Natural killer cell treated with Interleukin-12 subunit alpha and Interleukin-12 subunit beta and Interleukin-15 and Interleukin-18, amount 100 ng/mL, for 72 hours (primary cell): ENCODE measurements at places on chromosomes 4 and X. TPM values are rescaled to one million over a fixed set of nuclear protein-coding genes. Genes with fewer than 3 reads are reported as not detected.

DNA sequence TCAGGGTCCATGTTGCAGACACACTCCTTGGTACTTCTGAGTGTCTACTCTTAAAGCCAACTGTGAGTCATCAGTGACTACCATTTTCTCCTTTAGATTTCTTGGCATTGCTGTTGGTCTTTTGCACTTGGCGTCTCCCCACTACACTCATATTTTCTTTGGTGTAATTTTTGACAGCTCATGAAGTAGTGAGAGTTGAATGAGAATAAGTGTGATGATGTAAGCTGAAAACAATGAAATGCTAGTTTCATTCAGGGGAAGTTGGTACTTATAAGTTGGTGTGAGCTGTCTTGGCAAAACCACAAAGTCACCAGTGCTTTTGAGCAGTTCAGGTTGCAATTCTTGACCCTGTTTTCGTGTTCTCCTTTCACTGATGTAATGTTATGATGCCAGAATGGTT is 142.9 kb upstream of the ARX start:
- no peak for DNase-seq

GRCh38 chr4:173934201-173934600 is 349.3 kb downstream of the FBXO8 start:
- no peak for DNase-seq

DNA sequence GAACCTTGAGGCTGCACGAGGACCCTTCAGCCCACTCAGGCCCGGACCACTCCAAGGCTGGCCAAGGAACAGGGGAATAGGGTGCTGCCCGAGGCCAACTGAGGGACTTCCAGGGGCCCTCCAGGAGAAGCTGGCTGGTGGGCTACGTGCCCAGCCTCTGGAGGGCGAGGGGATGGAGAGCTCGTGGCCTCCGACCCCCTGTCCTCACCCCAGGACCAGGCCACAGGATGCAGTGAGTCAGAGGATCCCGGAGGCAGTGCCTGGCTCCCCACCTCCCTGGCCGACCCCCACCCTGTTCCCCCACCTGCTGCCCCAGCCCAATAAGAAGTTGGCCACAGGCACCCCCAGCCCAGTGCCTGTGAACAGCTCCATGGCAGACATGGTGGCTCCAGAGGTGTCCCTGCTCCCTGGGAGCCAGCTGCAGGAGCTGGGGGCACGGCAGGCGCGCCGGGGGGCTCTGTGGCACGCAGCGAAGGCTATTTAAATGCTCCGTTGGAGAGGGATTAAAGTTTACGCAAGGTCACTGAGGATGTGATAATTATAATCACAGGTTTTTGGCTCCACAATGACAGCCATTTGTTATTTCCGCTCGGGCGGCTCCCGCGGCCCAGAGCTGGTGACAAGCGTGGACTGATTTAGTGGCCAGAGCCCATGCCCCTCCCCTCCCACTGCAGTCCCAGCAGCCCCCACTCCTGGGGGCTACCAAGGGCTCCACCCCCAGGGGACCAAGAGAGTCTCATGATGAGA is 95.7 kb upstream of the NKX1-1 start:
- DNase-seq = peak; percentile 35

DNA sequence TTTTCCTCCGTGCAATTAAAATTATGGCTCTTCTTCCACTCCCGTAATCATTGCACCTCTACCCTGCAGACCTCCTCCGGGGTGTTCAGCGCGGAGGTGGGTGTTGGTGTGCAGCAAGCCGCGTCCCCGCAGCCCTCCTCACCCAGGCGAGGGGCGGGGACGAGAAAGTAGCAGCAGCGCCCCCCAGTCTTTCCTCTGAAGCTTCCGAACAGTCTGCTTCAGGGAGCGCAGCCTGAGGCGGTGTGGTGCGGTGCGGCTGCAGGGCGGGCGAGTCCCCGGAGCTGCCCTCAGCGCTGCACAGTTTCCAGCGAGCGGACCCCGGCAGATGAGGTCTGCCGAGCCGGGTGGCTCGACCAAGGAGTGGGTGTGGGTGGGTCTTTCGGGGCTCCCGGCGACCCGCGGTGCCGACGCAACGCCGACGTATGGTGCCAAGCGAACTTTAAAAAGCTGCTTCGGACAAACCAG is at the start of gene FRAS1:
TSS of gene FRAS1 (plus strand) at position 189 of the 465 bp plus-strand sequence. CDS start 687 bp downstream, outside the sequence.
- no peak for DNase-seq

- no peak for DNase-seq
These were observed 296.6 kb upstream of the PRPS2 start for GRCh38 chrX:12494400-12495138.

Gene FAT4
- 0.33 TPM for total RNA-seq

Gene PDLIM3
- not detected for total RNA-seq

Gene BMP3
- not detected for total RNA-seq

Gene MTTP
- not detected for total RNA-seq

Gene TXK
- total RNA-seq = 26.1 TPM

Gene SFRP2
- total RNA-seq = not detected

Gene STBD1
- total RNA-seq = 3.6 TPM
